ENCODE measurements at places on chromosomes 4 and X. TPM values are rescaled to one million over a fixed set of nuclear protein-coding genes. Genes with fewer than 3 reads are reported as not detected.

- peak; percentile 35 for DNase-seq
Observed at GRCh38 chr4:115664285-115664684, 550.9 kb upstream of the NDST4 start.

- no peak for DNase-seq
Observed at GRCh38 chr4:169143335-169143734, 127.4 kb downstream of the SH3RF1 start.

GRCh38 chr4:76215077-76215476, 1.5 kb upstream of the SCARB2 start:
- DNase-seq: no peak

CYTL1 gene
- total RNA-seq: 6.6 TPM

GRCh38 chrX:14872355-14872754, 514 bp downstream of the FANCB start:
- peak; percentile 39 for DNase-seq

- no peak for DNase-seq
Observed at GRCh38 chrX:77900688-77901087, 1.4 kb downstream of the COX7B start.

DNA sequence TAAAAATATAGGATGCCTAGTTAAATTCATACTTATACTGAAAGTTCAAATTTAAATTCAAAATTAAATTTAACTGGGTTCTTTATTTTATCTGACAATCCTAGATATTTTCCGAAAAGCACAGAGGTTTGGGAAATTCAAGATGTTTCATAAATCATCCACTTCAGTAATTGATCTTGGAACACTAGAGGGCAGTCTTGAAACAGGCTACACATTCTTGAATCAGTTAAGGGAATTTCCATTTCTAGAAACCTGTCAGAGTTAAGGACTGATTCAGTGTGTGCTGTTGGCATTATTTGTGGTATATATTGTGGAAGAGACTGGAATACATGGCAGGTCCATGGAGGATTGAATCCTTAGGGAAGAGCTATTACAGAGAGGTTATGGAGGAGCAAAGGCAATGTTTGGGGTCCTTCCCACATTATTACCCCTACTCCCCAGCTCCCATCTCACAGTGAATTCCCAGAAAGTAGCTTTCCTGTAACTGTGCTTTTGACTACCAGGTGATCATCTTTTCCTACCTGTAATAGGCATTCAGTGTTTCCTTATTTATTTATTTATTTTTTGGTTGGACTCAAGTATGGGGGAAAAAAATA, 92.9 kb downstream of the EGF start:
- DNase-seq: no peak

DNA sequence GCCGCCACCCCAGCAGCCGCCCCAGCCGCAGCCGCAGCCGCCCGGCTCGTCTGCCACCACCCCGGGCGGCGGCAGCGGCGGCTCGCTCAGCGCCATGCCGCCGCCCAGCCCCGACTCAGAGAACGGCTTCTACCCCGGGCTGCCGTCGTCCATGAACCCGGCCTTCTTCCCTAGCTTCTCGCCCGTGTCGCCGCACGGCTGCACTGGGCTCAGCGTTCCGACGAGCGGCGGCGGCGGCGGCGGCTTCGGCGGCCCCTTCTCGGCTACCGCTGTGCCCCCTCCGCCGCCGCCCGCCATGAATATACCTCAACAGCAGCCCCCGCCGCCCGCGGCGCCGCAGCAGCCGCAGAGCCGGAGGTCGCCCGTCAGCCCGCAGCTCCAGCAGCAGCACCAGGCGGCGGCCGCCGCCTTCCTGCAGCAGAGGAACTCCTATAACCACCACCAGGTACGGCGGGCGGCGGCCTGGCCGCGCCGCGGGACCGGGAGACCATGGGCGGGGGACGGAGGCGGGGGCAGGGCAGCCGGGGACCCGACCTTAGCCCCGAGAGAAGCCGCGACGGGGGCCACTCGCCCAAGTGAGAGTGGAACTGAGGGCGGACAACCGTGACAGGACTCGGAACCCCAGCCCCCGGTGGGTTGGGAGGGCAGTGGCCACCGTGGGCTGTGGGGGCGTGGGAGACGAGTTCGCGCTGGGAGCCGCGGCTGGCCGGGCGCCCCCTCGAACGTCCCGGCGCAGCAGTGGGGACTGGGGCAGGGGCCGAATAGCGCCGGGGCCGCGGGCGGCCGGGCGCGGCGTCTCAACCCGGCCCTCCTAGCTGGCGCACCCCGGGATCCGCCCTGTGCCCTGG, 1.8 kb downstream of the CPEB2 start:
- peak; percentile 5 for DNase-seq

GRCh38 chr4:147108409-147108808, 162.7 kb upstream of the TTC29 start:
- DNase-seq: no peak

DNA sequence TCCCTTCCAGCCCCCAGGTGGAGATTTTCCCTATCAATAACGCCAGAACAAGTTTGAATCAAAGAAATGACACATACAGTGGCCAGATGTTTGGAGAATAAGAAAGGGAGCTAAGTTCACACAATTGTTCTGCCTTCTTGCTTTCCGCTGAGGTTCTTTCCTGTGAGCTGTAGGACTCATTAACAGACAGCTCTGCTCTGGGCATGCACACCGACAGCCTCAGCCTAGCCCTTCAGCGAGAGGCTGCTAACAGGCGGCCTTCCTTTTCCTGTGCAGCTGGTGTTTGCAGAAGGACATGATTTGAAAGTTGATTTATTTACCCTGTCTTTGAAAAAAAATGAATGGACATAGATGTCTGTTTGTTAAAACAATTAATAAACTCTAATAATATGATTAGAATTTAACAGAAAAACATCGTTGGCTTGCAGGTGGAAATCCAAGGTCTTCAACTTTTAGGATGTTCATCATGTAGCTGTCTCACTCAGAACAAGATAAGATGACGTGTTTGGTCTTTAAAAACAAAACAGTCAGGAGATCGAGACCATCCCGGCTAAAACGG, 183.3 kb downstream of the KDR start:
- no peak for DNase-seq

EMCN gene
- not detected for total RNA-seq

DNA sequence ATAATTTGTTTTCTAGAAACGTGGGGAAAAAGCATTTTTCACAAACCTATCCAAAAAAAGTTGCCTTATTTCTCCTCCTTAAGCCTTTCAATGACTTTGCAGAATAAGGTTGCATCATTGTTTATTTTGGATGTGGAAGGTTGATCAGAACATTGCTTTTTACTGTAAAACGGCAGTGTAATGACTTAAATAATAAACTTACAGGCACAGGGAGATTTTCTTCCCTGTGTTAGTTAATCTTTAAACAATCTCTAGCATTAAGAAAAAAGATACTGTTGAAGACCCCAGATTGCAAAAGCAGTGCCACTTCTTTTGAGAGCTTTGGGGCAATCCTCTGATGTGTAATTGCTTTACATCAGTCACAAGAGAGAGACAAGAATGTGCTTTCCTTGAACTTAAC, 153.4 kb downstream of the ARX start:
- DNase-seq: no peak

DNA sequence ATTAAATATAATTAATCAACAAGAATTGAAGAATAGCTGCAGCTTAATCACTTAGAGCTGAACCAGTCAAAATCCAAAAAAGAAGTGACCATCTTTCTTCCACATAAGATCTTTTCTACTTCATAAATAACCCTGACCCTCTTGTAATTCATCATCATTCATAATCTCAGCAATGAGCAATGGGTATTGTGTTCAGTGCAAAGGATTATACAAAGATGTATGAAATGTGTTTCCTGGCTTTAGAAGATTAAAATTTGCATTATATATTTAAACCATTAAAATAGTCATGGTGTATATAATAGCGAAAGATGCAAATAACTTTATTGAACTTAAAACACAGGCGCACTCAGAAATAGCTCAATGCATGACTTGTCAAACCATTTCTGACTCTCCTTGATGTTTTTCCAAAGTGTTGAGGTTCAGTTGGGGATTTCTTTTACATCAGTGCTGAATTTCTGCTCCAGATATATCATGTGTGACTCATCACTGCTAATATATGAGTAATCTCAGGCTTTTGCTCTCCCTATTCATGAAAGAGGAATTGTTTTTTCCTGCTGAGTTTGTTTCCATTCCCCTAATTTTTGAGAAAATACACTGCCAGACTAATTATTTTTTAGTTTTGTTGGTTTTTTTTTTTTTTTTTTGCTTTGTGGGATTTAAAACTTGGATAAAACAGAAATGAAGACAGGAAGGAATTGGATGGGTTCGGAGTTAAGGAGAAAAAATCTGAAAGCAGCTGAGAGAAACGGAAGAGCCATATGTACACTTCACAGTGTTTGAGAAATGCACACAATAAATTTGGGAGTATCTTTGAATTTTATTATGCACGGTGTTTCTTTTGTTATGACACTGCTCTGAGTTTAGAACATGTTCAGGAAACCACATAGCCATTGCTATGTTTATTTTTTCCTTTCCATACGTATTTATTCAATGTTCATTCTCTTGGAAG, 290.1 kb upstream of the PCDH7 start:
- no peak for DNase-seq

DNA sequence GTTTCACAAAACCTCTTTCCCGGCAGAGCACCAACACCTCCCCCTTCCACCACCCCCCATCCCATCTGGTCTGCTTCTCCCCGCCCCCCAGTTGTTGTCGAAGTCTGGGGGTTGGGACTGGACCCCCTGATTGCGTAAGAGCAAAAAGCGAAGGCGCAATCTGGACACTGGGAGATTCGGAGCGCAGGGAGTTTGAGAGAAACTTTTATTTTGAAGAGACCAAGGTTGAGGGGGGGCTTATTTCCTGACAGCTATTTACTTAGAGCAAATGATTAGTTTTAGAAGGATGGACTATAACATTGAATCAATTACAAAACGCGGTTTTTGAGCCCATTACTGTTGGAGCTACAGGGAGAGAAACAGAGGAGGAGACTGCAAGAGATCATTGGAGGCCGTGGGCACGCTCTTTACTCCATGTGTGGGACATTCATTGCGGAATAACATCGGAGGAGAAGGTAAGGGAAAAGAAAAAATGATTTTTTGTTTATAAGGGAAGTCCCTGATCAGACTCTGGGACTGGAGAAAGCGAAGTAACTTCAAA, at the start of gene PDGFRA:
TSS of gene PDGFRA (plus strand) at position 333 of the 541 bp plus-strand sequence. CDS start 29,476 bp downstream, outside the sequence.
- peak; percentile 74 for DNase-seq

DNA sequence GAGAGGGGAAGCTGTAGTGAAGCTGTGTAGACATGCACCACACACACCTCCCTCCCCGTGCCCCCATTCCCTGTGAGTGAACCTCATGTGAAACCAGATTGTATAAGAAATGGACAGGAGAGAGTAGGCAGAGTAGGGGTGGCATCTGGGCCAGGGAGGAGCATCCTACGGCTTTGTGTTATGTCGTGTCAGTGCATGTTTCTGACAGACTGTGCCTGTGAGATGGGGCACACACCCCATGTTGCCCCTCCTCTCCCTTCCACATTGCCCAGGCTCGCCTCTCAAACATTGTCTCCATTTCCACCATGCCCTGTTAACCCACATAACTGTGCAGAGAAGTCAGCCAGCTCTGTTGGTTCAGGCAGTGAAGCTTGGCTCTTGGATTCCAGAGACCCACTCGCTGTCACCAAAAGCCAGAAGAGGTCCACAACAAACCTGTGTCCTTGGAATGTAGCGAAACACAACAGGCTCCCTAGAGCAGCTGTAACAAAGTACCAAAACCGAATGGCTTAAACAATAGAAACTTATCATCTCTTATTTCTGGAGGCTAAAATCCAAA, 56.1 kb downstream of the SLC9A6 start:
- DNase-seq: no peak

DNA sequence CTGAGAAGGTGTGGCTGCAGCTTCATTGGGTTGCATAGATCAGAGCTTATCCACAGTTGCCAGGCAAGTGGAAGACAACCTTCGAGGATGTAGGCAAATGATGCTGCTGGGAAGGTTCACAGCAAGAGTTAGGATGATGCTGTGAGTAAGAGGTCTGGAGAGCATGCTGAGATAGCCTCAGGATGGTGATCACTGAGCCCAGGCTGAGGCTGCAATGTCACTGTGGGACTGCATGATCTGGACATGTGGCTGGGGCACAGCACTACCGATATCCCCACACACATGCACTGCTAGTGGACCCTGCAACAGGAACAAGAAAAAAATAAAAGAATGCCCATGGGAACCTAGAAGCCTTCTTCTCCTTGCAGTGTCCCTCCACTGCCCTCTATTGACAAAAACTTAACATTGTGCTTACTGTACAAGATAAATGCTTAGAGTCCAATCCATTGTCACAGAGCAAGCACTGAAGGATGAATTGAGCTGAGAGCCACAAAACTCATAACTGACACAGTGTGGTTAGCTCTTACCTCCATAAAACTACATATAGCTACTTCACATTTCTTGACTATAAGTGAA, 105.6 kb downstream of the CNKSR2 start:
- peak; percentile 27 for DNase-seq

SMIM31 gene
- total RNA-seq: not detected

GSX2 gene
- total RNA-seq: 0.34 TPM

DNA sequence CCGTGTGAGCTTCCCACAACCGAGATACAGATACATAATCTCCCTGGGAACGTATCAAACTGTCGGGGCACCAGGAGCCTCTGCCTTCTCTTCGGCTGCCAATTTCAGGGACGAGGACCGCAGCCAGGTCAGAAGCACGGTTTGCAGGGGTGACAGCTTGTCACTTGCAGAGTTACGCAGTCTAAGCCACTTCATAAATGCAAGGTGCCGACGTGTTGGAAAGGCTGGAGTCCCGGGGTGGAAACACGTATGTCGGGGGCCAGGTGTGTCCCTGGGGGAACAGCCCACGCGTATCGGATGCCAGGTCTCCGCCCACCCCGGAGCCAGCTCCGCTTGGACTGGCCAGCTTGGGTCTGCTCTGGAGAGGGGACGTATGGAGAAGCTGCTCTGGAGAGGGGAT, 76.3 kb upstream of the SHOX start:
- no peak for DNase-seq

DNA sequence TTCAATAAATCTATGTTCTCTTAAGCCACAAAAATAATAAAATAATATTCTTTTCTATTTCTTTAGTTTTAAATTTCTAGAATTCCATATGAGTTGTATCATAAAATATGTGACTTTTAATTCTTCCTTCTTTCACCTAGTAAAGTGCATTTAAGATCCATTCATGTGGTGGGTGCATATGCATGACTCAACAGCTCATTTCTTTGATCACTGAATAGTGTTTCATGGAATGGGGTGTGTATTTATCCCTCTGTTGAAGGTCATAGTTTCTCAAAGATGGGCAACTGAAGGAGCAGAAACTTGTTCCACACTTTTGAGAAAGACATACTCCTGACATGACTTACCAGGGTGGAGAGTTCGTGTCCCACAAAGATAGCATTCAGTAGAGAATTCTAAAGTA, 1230.3 kb upstream of the AGA start:
- DNase-seq: no peak

UCP1 gene
- not detected for total RNA-seq

HSFX2 gene
- total RNA-seq: not detected

GRCh38 chrX:68677998-68678397, 30.5 kb downstream of the STARD8 start:
- DNase-seq: peak; percentile 73

GRCh38 chr4:100986360-100986868, 360.9 kb downstream of the PPP3CA start:
- peak; percentile 72 for DNase-seq

DNA sequence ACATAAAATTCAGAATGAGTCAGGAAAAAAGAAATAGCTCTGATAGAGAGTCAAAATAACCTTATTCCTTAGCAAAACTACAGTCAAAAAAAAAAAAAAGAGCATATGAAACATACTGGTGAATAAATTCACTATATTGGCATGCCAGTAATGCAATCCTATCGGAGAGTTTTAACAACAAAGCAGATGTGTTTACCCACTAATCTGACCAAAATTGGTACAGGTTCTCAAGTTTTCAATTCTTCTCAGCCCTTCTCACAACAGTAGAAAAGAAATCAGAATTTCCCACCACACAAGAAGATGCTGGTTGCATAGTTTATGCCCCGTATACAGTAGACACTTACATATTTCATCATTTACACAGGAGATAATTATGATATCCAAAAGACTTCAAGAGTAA, 59.4 kb downstream of the LCORL start:
- no peak for DNase-seq

Measured in SJCRH30 (cell line).